Islet precursor cell (in vitro differentiated cells): ENCODE measurements at places on chromosomes 5 and 9.

- DNase-seq, result no peak
Measured at GRCh38 chr5:31577438-31577837, 45.3 kb downstream of the C5orf22 start.

- DNase-seq, result no peak
Measured at GRCh38 chr9:96173640-96174039, 128.3 kb downstream of the HSD17B3 start.

DNA sequence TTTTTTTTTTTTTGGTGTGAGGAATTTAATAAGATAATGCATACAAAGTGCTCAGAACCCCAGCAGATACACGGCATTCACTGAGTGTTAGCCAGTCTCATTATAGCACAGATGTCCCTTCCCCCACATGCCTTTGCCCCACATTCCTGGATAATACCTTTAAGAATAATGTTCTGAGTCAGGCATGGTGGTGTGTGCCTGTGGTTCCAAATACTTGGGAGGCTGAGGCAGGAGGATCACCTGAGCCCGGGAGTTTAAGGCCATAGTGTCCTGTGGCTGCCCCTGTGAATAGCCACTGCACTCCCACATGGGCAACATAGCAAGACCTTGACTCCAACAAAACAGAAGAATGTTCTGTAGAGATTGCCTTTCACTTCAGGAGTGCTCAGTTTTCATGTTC is 24.2 kb upstream of the ANKRD18A start:
- DNase-seq, result no peak

GRCh38 chr5:88667496-88668201 is 215.3 kb downstream of the MEF2C start:
- peak; percentile 57 for DNase-seq

DNA sequence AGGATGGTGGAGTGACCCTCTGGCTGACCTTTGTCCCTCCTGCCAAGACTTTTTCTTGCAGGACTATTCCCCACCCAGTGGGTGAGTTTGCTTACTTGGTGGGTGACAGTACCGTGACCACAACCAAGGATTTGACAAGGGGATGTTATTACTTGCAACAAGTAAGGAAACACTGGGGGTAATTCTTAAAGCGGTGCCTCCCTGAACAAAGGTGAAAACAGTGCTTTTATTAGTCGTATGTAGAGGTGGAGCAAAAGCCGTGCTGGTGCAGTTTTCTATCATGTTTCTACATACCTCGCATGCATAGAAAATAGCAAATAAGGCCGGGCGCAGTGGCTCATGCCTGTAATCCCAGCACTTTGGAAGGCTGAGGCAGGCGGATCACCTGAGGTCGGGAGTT is 41.0 kb upstream of the KDM4C start:
- DNase-seq, result no peak

DNA sequence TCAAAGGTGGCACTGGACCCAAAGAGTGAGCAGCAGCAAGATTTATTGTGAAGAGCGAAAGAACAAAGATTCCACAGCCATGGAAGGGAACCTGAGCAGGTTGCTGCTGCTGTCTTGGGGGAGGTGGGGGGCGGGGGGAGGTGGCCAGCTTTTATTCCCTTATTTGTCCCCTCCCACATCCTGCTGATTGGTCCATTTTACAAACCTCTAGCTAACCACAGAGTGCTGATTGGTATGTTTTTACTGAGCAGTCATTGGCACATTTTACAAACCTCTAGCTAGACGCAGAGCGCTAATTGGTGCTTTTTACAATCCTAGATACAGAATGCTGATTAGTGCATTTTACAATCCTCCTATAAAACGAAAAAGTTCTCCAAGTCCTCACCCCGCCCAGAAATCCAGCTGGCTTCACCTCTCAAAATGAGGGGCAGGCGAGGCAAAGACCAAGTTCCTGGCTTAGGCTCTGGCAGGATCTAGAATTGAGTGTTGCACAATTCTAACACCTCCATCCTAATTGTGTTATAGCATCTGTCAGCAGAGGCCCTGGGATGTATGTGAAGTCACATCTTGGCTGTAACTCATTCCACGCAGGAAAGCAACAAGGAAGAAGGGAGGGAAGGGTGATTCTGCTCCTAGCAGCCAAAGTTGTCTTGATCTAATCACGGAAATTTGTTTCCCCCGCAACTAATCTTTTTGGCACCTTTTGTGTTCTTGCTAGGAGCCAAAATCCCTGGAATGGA is 34.3 kb downstream of the ROR2 start:
- DNase-seq, result peak; percentile 23

GRCh38 chr9:4147476-4148230 is 152.2 kb downstream of the GLIS3 start:
- peak; percentile 61 for DNase-seq

DNA sequence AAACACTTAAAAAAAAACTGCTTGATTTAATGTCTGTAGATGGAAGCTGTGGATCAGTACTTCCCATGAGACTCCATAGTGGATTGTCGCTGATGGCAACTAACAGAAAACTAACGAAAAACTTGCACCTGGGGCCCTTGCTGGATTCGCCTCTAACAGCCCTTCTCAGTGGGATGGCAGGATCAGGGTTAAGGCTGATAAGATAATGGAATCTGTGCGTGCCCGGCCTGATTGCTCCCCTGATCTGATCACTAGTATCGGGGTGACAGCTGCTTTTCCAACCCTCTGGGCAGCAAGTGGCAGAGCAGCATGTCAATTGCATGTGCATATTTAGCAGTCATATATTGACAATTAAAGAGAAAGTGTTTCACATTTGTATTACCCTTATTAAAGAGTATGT is 185.8 kb upstream of the ELAVL2 start:
- no peak for DNase-seq

DNA sequence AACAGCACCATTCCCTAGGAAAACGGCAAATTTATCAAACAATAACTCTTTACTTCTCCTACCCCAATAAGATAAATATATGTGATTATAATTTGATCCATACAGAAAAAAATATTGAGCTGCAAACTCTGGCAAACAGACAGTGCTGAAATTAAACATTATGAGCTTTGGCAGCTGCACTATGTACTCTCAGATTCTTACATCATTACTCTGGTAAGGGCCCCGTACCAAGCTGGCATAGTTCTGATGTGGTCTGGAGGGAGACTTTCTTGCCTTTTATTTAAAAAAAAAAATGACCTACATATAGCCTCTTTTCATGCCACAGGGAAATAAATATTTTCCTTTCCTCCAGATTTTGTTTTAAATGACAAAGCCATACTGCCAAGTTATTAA is 95.0 kb downstream of the NR6A1 start:
- DNase-seq, result no peak

GRCh38 chr9:89223396-89223977 is 44.9 kb upstream of the SHC3 start:
- DNase-seq, result no peak

- no peak for DNase-seq
Measured at GRCh38 chr5:83810511-83810910, 89.9 kb upstream of the HAPLN1 start.

DNA sequence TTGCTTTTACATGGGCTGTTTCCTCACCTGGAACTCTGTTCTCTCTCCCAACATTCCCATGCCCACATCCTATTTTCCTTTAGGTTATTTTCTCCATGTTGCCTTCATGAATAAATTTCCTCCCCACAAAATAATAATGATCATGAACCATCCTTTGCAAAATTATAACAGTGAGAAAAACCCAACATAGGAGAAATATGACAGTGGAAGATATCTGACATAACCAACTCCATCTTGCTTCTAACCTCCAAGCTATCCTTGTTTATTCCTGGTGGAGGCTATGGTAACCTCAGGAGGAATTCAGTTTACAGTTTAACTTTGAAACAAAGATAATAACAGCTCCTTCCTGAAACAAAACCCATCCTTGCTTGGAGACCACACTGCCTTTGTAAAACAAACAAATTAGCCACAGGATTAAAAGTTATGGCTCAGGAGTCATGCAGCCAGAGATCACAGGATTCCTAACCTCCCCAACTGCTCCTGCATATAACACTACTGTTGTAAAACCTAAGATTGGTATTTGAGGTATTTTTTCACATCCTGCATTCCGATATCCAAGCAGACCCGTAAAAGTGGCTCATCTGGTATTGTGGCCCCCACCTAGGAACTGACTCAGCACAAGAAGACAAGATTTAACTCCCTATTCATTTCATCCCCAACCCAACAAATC is 212.4 kb downstream of the TRIM32 start:
- peak; percentile 71 for DNase-seq

GRCh38 chr5:115842952-115843351 is 1.2 kb downstream of the AP3S1 start:
- no peak for DNase-seq

DNA sequence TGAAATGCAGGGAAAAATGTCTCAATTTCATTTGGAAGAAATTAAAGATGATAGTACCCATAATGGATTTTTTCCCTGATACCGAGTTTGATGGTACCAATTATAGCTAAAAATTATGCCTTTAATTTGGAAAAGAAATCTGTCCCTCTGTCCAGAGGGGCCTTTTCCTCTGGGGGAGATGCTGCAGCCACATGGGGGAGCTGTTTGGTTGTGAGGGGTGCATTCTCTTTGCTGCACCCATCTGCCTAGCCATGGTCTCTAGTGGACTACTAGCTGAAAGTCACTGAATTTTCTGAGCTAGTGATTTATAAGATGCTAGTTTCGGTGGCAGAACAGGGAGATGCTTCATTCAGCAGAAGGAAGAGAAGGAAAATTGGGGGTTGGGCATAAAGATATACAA is 9.6 kb downstream of the SEC61B start:
- DNase-seq, result no peak

GRCh38 chr5:124889486-124889825 is 143.0 kb upstream of the ZNF608 start:
- DNase-seq, result no peak

- DNase-seq, result no peak
Measured at GRCh38 chr9:133471551-133472276, 7.2 kb downstream of the SLC2A6 start.

GRCh38 chr5:81428861-81429260 is 34.9 kb upstream of the ACOT12 start:
- no peak for DNase-seq

DNA sequence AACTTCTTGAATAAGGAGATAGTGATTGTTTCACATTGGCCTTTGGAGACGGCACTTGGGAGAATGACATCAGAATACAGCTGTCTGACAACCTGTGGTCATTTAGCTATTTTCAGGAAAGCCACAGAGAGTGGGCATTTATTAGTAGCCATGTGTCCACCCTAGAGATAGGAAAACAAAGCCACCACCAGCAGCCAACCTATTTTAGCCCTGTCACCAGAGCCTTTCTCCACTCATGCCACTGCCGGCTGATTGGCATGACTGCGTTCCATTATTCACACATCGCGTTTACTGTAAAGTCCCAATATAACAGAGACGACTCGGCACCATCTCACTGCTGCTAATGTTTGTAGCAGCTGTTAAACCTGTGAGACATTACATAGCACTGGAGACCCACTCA is 330.1 kb downstream of the NDUFS4 start:
- DNase-seq, result no peak

DNA sequence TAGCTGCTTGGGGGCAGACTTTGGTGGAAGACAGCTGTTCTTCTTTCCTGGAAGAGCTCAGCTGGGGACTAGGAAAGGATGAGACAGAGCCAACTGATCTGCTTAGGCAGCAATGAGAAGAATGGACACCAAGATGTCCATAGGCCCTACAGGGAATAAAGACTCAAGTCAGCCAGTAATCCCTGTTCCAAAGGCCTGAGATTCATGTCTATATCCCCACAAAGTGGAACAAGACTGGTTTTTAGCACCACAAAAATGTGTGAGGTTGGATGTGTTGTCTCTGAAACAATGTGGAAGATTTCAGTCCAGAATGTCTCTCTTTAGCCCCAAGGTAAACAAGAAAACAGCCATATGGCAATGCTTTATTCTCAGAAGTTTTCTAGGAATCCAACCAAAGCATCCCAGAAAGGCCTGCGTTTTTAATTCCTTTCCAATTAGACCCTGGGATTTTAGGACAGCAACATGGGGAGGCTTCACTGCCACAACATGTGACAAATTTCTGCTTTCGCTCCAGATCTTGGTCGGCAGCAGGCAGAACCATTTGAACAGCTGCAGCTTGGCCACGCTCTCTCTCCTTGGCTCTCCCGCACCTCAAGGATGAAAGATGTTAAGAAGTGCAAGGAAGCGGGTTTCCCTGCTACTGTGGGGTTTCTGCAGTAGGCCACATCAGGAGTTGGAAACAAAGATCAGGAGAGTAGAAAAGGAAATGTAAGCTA is 245.1 kb downstream of the FSTL4 start:
- no peak for DNase-seq

GRCh38 chr9:34256987-34257585 is 72.0 kb downstream of the KIF24 start:
- DNase-seq, result peak; percentile 56

DNA sequence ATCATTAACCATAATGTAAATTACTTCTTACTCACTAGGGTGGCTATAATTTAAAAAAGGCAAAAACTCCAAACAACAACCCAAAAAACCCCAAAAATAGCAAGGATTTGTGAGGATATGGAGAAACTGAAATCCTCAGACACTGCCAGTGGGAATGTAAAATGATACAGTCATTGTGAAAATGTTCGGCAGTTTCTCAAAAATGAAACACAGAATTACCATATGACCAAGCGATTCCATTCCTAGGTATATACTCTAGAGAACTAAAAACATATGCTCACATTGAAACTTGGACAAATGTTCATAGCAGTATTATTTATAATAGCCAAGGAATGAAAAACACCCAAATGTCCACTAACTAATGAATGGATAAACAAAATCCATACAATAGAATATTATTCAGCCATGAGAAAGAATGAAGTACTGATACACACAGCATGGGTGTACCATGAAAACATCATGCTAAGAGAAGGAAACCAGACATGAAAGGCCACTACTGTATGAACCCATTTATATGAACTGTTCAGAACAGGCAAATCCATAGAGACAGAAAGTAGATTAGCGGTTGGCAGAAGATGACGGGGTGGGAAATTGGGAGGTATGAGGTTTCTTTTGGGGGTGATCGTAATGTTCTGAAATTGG is 119.1 kb downstream of the MAPKAP1 start:
- no peak for DNase-seq

DNA sequence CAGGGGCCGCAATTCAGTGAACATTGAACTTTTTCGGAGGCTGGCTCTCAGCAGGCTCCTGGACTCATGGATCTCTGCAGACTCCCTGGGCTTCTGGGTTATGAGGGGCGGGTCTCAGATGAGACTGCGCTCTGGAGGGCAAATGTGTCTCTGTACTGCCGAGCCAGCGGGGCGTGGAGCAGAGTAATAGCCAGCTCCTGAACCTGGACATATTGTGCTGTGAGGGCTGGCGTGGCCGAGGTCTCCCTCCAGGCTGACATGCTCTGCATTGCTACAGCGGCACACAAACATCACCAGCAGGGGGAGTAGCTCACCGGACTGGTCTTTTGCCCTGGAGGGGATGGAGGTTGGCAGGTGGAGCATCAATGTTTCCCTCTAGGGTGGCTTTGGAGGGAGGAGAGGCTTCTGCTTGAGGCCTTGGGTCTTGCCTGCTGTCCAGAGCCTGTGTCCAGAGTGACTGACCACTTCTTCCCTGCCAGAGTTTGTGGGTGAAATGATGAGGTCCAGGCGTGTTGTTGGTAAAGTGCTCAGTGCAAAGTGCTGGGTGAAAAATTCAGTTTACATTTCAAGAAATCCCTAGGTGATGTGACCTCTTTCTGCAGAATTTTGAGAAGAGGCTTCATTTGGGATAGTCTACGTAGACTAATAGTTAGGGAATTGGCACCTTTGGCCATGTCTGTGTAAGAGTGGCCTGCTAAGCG is 10.9 kb upstream of the GADD45G start:
- DNase-seq, result peak; percentile 93

- no peak for DNase-seq
Measured at GRCh38 chr5:129049126-129049799, 45.3 kb upstream of the ISOC1 start.

GRCh38 chr5:163914910-163915309 is 409.5 kb downstream of the MAT2B start:
- DNase-seq, result peak; percentile 61

- DNase-seq, result no peak
Measured at GRCh38 chr5:143934821-143935220, 122.9 kb downstream of the HMHB1 start.
